Activated CD4-positive, alpha-beta T cell treated with anti-CD3 and anti-CD28 coated beads for 48 hours (primary cell): ENCODE measurements at places on chromosomes 12 and 14.

DNA sequence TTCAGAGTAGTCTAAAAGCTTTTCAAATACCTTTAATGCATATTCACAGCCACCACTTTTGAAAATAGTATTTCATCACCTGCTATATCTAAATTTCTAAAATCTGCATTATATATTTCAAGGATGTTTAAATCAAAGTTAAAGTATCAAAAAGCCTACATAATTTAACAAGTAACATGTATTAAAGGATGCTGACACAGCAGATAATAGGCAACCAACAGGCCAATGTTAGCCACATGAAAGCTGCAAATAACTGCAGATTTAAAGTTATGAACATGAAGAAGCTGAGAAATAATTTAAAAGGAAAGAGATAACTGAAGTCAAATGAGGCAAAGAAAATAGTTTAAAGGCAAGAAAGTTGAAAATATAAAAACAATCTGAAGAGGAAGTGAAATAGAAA, 39.8 kb upstream of the NELL2 start:
- DNase-seq = no peak

DNA sequence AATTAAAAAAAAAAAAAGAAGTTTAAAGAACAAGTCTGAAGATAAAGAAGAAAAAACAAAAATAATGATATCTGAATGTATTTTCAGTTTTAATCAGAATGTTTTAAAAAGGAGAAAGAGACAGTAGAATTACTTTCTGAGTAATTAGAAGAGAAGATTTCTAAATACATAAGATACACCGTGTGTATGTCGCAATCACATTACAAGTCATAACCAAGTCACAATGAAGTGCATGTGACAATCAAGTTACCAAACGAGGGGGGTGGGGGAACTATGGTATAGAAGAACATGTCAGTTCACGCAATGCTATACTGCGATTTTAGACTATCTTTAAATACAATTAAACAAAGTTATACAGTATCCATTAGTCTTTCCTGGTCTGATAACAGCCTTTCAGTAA, 1464.1 kb upstream of the FLRT2 start:
- DNase-seq = no peak

DNA sequence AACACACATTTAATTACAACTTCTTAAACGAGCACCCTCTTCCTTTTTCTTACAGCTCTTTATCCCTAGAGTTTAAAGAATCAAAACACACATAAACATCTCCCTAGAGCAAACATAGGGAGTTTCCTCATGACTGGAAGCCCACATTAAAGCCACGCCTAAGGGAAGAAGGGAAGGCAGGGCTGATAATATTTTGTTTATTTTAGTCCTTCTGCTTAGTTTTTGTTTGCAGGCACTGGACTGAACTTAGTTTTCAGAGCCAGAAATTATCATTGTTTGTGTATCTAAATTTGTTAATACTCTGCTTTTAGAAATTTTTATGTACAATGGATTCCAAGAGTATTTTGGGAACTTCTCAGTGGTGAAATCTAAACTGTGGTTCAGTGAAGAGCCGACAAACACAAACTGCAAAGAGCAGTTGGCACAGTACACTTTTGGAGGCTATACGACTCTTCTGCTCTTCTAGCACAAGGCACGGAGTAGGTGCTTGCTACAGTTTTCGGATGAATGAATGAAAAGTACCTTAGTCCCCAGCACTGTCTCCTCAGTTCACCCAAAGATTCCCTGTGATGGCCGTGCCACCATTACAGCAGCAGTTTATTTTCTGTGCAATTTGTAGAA, 17.6 kb upstream of the AMIGO2 start:
- DNase-seq = no peak

- no peak for DNase-seq
Observed at GRCh38 chr12:48938805-48939204, 13.5 kb upstream of the FKBP11 start.

DNA sequence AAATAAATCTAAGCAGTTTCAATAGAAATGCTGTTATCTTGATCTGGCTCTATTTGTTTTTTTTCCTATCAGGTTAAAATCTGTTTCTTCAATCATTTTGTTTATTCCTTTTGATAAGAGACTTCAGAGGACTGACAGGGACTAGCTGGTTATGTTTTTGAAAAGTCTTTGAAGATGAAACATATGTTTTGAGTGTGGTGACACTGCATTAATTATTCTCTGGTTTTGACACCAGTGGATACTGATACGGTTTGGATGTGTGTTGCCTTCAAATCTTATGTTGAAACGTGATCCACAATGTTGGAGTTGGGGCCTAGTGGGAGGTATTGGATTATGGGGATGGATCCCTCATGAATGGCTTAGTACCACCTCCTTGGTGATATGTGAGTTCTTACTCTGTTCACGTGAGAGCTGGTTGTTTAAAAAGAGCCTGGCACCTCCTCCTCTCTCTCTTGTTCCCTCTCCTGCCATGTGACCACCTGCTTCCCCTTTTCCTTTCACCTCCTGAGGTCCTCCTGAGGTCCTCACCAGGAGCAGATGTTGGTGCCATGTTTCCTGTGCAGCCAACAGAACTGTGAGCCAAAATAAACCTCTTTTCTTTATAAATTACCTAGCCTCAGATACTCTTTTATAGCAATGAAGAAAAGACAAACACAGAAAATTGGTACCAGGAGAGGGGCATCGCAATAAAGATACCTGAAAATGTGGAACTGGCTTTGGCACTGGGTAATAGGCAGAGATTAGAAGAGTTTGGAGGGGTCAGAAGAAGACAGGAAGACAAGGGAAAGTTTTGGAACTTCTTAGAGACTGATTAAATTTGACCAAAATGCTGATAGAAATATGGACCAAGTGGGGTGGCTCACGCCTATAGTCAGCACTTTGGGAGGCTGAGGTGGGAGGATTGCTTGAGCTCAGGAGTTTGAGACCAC, 23.0 kb downstream of the RASSF3 start:
- no peak for DNase-seq

DNA sequence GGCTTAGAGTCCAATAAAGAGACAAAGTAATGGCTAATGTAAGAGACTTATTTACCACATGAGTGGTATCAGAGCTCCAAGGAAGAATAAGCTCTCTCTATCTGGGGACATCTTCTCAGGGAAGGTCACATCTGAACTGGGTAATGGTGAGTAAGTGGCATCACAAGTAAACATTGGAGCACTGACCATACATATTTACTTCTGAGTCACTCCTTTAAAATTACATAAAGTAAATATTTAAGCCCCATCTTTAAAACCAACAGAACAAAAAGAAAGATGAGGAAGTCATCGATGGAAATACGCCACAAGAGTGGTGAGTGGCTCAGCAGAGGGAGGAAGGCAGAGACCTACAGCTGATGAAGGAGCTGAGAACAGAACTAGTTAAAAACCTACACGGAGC, 159.9 kb downstream of the DUSP6 start:
- no peak for DNase-seq

DNA sequence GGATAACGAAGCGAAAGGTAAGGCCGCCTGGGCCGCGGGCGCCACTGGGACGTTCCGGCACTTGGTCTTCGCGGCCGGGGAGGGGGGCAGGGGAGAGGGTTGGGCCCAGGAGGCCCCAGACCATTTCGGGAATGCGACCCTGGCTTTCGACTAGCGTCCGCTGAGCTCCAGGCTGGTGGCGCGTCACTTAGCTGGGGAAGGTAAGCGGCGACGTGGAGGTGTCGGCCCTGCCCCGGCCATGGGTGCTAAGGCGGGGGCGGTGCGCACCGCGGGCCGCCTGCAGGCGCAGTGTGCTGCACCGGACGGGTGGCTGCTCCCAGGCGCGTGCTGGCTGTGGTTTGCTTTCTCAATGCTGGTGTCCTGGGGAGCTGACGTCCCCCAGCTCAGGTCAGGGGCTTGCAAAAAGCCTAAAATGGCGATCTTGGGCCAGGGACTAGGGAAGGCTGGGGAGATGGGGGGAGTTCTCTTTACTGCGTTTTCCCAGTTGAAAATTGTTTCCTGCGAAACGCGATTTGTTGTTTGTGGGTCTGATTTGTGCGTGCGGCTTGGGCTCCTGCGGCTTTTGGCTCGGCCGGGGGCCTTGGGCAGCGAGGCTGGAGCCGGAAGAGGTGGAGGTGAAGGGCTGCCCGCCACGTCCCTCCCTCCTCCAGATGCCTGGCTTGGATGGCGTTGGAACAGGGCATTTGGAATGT, 1.2 kb downstream of the HOXC10 start:
- no peak for DNase-seq
